MCF 10A (cell line): ENCODE measurements at places on chromosomes 7 and 10.

DNA sequence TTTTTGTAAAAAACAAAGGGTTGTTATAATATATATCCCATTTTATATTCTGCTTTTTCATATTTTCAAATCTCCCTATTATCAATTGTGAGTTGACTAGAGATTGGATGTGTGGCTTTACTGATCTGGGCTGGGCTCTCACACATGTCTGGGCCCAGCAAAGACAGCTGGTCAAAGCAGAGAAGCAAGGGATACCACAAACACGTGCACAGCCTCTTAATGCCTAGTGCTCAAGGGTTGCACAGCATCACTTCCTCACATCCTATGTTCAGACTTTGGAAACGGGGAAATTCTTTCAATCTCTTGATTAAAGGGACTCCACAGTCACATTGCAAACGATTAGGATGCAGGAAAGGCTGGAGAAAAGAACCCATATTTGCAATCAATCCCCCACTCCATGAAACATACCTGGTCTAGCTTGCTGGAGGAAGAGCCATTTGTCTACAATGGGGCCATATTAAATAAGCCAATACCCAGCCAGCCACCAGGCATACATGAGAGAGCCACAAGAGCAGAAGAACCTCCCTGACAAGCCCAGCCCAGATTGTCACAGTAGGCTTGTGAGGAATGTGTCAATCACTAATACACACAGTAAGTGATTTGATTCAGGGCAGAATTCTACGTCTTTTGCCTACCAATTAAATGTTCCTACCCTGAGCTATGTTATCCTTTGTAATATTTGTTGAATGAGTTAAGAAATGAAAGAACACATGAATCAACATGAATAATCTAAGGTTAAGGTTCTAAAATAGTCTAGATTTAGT lies 431.2 kb downstream of the TNS3 start:
- no peak for DNase-seq

GRCh38 chr10:74738985-74739567 lies 87.3 kb upstream of the KAT6B start:
- DNase-seq, result peak; percentile 11

GRCh38 chr10:7635408-7636125 lies 31.2 kb downstream of the ITIH5 start:
- DNase-seq, result no peak

DNA sequence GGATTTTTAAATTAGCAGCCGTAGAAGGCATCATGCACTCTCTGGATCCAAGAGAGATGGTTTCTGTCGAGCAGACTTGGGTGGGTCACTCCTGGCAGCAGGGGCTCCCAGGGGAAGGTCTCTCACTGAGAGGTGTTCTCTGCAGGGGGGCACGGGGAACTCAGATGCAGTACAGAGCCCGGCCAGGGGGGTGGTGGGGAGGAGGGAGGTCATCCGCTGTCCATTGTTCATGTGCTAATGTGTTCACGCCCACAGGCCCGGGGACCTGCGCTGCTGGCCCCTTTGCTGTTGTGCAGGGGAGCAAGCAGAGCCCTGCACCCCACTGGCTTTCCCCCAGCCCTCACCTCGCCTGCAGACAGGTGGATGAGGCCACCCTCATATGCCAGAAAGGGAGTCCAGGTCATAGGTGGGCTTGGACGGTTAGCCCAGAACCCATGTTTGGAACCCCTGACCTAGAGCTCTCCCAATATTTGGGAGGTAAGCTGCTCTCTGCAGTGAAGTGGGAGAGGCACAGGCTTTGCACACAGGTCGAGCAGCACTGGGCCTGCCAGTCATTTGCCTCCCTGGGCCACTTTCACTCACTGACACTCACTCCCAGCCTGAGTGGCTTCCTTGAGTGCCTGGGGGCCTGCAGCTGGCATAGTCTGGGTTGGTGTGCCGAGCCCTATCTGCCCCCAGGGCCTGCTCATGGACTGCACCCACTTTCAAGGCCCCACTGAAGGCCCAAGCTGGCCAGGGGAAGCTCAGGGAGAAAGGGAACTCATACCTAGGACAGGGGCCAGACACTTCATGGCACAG lies 12.6 kb upstream of the TBRG4 start:
- DNase-seq, result no peak

DNA sequence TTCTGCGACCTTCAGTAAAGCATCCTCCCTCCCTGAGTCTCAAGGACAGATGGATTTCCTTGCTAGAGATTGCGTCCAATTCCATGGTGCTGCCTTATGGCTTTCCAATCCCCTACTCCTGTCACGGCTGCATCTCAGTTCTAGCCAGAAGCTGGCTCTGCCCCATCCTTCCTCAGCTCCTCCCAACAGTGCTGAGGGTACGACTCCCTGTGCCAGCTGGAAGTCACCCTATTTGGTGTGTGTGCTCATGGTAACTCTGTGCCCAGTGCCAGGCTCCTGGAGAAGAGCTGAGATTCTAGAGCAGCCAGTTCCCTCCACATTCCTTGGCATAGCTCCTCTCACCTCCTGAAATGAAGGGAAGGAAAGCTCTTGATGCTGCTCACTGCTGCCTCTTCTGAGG lies 185.0 kb upstream of the PODXL start:
- DNase-seq, result no peak

GRCh38 chr7:67821116-67821515 lies 824.5 kb downstream of the TYW1 start:
- no peak for DNase-seq

DNA sequence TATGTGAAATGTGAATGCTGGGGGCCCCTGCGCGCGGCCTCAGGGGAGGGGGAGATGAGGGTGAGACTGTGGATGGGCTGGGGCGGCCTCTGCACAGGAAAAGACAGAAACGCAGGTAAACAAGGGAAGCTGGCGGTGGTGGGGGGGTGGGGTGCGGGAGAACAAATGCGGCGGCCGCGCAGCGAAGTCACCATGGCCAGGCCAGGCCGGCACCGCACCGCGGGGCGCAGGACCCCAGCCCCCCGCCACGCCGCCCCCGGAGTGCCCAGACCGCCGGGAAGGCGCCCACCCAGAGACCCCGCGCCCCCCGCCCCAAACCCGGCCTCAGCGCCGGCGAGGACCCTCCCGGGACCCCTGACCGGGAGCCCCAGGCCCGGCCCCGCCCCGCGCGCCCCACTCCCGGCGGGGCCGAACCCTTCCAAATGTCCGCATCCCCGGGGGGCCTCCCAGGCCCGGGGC lies 14.5 kb upstream of the DNAAF5 start:
- DNase-seq, result no peak

DNA sequence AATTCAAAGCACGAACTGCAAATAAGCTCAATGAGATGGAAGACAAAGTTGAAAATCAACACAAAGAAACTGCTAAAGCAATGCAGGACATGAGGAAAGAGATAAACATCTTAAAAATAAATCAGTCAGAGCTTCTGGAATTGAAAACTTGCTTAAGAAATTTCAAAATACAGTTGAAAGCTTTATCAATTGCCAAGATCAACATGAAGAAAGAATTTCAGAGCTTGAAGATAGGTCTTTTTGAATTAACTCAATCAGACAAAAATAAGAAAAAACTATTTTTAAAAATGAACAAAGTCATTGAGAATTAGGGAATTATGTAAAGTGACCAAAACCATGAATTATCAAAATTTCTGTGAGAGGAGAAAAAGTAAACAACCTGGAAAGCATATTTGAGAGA lies 218.1 kb downstream of the CTNNA3 start:
- no peak for DNase-seq

DNA sequence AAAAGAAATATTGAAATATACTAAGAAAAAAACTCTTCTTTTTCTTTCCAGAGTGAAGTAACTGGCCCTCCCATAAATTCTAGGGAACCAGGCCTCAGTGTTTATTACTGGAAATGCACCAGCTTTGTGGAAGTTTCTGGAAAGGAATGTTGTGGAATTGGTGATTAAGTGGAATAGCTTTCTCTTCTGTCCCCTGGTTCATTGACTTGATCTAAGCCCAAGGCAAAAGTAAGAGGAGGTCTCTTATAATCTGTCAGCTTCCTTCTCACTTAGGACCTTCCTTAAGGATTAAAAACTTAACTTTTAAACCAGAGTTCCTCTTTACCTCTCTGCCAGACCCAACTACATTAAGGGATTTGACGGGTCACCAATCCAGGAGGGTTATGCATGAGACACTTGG lies 266.2 kb downstream of the SLC25A13 start:
- no peak for DNase-seq

GRCh38 chr7:27160145-27160545 lies 3.7 kb upstream of the HOXA7 start:
- DNase-seq, result no peak
